ENCODE measurements at places on chromosomes 6 and 20.

DNA sequence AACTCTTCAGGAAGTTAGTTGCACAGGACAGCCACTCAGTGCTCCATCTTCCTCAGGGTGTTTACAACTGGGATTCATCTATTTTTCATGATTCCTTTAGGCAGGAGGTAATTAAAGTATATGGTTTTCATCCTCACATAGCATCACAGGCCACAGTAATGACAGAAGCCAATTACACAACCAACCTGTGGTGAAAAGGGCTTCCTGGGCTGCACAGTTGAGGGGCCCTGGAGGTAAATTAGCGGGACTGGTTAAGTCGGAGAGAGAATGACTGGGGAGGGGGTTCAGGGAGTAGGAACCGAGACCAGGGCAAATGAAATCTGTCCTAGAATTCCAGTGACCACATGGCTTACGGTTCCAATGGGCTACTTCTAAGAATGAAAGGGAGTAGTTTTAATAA is 37.0 kb downstream of the BAK1 start:
- no peak for DNase-seq

- DNase-seq, result no peak
Observed at GRCh38 chr6:133683308-133683580, 205.7 kb upstream of the TCF21 start.

- no peak for DNase-seq
Observed at GRCh38 chr6:117275205-117275604, 9.8 kb downstream of the VGLL2 start.

GRCh38 chr6:157989541-157990289 is 8.1 kb downstream of the SYNJ2 start:
- peak; percentile 52 for DNase-seq

DNA sequence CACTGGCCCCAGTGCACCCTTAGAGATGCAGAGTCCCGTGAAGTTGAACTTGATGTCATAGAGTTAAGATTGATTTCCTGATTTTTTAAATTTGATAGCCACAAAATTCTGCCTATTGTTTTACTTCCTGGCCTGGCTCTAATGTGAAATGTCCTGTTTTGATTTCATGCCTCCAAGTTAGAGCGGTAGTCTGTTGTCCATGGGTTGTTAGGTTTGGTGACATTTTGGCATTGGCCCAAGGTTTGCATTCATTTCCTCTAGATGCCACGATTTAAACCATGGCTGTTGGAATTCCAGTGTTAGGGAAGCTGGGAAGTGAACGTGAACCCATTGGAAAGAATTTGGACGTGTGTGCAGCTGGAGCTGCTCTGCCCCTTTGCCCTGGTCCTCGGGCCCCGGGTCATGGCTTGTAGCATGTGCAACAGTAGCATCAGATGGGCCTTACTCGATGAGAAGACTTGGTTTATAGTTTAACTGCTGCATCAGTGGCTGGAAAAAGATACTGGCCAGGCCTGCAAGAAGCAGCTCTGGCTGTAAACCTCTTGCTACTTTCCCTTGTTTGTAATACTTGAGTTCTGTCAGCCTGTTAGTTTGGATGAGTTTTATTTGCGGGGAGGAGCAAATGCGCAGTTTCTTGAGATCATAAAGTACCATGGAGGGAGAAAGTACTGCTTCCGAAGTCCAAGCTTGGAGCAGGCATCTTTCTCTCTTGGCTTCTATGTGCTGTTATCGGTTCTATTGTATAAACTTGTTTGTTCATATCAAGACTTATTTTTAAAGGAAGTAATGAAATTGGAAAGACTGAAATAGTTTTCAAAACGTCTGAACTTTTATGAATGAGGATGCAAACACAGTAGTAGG is 121.4 kb upstream of the CLDN20 start:
- no peak for DNase-seq

DNA sequence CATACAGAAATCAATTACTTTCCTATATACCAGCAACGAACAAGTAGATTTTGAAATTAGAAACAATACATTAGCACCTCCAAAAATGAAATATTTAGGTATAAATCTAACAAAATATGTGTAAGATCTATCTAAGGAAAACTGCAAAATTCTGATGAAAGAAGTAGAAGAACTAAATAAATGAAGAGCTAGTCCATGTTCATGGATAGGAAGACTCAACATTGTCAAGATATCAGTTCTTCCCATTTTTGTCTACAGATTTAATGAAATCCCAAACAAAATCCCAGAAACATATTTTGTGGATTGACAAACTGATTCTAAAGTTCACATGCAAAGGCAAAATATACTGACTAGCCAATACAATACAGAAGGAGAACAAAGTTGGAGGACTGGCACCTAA is 33.7 kb downstream of the PREP start:
- DNase-seq, result no peak

DNA sequence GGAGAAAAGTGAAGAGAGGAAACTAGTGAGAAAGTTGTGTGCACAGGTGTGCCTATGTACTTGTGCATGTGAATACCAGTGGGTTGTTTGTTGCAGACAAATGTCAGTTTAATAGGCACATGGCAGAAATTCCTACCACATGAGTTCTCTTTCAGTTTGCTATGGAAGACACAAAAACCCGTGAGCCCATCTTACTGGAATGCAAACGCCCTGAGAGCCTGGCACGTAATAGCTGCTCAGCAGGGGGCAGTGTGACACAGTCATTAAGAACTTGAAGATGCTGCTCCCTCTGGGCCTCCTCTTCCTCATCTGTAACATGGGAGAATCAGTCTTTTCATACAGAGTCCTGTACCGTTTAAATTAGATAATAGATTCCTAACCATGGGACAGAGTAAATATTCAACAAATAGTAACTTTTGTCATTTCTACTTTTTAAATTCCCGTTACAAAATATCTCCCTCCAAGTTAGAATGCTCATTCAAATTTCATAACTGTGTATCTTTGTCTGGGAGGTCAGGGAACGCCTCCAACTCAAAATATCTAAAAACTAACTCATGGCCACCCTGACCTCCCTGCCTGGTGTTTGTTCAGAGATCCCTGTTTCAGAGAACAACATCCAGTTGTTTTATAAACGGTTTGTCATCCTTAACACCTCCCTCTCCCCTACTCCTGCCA is 802.9 kb downstream of the MAFB start:
- peak; percentile 69 for DNase-seq

DNA sequence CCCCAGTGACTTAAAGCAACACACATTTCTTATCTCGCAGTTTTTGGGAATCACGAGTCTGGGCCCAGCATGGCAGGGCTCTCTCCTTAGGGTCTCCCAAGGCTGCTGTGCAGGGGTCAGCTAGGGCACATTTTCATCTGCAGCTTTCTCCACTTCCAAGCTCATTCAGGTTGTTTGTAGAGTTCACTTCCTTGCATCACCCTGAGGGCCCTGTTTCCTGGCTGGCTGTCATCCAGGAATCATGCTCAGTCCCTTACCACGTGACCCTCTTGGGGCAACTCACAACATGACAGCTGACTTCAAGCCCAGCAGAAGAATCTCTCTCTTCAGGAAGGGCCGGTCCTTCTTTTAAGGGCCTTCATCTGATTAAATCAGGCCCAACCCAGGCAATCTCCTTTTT is 21.3 kb downstream of the SNAP25 start:
- no peak for DNase-seq

GRCh38 chr6:15465212-15465611 is 197.6 kb downstream of the DTNBP1 start:
- no peak for DNase-seq

- no peak for DNase-seq
Observed at GRCh38 chr6:89022798-89023197, 57.8 kb upstream of the PNRC1 start.

- DNase-seq, result no peak
Observed at GRCh38 chr6:37170273-37171200, 585 bp downstream of the PIM1 start.

DNA sequence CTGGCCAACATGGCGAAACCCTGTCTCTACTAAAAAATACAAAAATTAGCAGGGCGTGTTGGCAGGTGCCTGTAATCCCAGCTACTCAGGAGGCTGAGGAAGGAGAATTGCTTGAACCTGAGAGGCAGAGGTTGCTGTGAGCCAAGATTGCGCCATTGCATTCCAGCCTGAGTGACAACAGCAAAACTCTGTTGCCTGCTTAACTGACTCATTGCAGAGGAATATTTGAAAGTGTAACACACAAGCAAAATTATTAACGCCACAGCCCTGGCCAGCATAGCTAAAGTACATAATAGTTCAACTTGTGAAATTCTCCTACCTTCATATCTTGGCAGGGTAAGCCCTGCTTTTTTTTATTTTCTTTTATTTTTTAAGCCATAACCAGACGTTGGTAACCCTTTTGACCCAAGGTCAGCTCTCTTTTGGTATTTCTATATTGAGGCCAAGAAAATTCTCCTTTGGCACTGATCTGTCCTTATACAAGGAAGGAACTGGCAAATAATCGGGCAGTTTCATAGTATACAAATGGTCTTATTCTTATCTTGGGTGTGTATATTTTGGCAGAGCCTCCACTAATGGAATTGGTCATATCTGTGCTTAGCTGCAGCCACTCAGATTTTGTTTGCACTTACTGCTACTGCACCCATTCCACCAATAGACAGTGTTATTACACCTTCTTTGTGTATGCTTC is 4.0 kb upstream of the ADGRF5 start:
- no peak for DNase-seq

- no peak for DNase-seq
Observed at GRCh38 chr20:34791289-34792020, 34.0 kb downstream of the NCOA6 start.

- no peak for DNase-seq
Observed at GRCh38 chr6:36728289-36729160, 30.9 kb downstream of the RAB44 start.

- DNase-seq, result no peak
Observed at GRCh38 chr6:140581601-140582000, 1207.2 kb upstream of the CITED2 start.

DNA sequence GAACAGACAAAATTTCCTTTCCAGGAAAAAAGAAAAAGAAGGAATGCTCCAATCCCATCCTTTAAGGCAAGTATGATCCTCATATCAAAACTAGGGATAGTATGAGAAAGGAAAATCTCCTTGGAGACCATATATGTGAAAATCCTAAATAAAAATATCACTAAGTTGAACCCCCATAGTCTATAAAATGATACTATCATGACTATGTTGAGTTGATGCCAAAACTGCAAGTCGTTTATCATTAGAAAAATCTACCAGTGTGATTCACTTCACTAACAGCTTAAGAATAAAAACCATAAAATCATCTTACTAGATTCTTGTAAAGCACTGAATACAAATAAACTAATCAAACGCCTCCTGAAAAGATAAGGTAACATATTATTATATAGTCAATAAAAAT is 76.6 kb upstream of the STXBP5 start:
- no peak for DNase-seq

- no peak for DNase-seq
Observed at GRCh38 chr20:50645253-50646068, 45.9 kb downstream of the RIPOR3 start.

DNA sequence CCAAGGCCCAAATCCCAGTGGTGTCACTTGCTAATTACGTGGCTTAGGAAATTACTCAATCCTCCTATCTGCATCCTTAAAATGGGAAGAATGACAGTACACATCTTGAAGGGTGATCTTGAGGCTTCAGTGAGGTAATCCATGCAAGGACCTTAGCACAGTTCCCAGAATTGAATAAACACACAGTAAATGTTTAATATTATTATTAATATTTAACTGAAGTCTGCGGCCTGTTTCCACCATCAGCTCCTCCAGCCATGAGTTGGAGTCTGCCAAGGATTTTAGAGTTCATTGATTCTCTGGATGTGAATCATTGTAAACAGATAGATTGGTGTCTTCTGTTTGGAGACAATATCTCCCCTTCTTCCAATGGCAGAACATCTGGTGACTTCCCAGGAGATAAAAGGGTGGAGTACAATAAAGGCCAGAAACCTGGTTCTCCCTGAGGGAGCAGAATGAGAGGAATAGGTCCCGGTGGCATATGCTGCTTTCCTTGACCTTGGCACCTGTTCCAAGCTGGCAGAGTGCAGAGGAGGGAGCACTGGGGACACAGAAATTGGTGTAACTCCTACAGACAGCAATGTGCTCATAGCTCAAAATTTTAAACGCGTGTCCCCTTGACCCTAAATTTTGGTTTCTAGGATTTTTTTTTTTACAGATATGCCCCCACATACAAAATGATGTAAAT is 25.4 kb downstream of the UNC5CL start:
- no peak for DNase-seq

- DNase-seq, result no peak
Observed at GRCh38 chr6:3905945-3906845, 57.0 kb downstream of the FAM50B start.

GRCh38 chr6:88584581-88585275 is 378.7 kb downstream of the RNGTT start:
- DNase-seq, result peak; percentile 20

GRCh38 chr6:34273242-34273805 is 24.5 kb upstream of the SMIM29 start:
- DNase-seq, result no peak

DNA sequence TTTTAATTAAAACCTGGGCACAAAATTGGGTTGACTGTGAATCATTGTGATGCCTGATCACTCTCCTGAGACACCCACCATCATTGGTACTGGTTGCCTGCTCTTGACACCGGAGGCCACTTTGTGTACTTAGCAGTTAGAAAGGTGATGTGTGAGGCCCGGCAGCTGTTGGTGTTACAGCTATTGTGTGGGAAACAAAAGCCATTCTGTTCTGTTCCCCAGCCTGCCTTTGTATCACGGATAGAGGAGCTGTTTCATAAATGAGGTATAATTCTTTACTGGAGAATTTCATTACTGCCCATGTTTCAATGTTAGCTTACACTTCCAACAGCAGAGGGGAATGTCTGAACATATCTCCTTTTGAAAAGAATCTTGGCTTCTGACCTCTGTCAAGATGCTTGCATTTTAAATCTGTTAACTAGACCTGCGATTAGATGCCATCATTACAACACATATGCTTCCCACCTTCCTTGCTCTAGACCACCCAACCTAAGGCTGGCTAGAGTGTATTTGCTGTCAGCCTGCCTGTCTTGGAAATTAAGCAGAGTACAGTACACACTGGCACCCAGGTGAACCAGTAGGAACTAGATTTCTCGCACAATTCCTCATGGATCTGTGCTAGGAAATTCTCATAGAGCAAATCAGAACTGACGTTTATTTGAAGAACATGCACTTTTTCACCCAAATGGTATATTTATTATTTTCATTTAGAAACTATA is 142.4 kb upstream of the INSM1 start:
- DNase-seq, result no peak

GRCh38 chr20:40865095-40865494 is 163.5 kb upstream of the TOP1 start:
- no peak for DNase-seq

DNA sequence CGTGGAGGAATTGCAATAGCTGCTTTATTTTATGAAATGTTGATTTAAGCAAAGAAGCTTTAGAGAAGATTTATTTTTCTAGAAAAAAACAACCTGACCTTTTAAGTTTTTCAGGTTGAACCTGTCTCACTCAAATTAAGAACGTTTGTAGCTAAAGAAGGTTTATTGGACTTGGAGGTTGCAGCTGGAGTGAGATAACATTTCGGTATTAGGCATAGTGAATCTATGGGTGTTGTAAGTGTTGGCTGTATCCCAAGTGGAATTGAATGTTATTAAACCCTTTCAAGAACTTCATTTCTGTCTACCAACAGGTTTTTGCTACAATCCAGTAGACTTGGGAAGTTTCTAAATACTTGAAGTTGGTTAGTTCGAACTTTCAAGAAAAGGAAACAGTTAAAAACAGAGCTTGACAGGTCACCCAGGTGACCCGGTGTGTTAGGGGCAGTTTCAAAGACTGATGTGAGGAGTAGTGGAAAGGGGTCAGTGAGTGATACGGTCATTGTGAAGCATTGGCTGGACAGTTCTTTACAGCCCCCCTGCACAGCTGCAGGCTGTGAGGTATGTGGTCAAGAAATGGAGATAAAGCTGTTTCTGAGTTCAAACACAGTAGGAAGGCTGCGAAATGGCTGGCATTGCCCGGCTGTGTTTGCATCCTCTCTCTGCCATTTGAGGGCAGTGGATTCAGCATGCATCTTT is 2.4 kb upstream of the TBCC start:
- DNase-seq, result no peak

Data from Ammon's horn (tissue), 1 donor.